A549 treated with CORT108297 at 1 μM for 4 hours (cell line): ENCODE measurements at places on chromosomes 16 and 17. TPM values are rescaled to one million over a fixed set of nuclear protein-coding genes. Genes with fewer than 3 reads are reported as not detected.

MYH10 gene
- 18.0 to 23.7 TPM (median 22.0 TPM) in 5 replicates for total RNA-seq

MYH1 gene
- total RNA-seq: not detected in 5 replicates

TLCD2 gene
- total RNA-seq: 1.1 to 1.8 TPM (median 1.3 TPM) in 5 replicates

CNGB1 gene
- total RNA-seq: 0.07 to 0.45 TPM (median 0.16 TPM) in 5 replicates

DPEP3 gene
- total RNA-seq: not detected in 5 replicates

SERPINF2 gene
- total RNA-seq: 1.4 to 2.2 TPM (median 2.0 TPM) in 5 replicates

USP6 gene
- 0.01 to 0.05 TPM (median 0.02 TPM) in 5 replicates for total RNA-seq

KRTAP2-1 gene
- total RNA-seq: not detected in 5 replicates
